Astrocyte of the spinal cord (primary cell): ENCODE measurements at places on chromosomes 4 and X.

DNA sequence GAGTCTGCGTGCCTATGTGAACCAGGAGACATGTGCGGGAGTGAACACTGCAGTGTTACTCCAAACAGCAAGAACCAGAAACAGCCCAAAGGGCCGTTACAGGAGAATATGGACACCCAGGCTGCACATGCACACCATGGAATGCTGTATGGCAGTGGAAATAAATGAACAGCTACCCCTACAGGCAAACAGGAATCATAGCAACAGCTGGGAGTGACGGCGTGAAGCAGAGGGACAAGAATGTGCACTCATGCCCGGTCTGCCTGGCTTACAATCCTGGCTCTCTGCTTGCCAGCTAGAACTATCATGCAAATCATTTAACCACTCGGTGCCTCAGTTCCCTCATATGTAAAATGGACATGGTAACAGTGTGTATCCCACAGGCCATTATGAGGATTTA is 16.6 kb downstream of the GPKOW start:
- DNase-seq, result peak; percentile 39

- peak; percentile 19 for DNase-seq
Observed at GRCh38 chr4:77819404-77819842, 255 bp upstream of the CNOT6L start.

GRCh38 chr4:24262084-24262483 is 322.3 kb downstream of the DHX15 start:
- no peak for DNase-seq

DNA sequence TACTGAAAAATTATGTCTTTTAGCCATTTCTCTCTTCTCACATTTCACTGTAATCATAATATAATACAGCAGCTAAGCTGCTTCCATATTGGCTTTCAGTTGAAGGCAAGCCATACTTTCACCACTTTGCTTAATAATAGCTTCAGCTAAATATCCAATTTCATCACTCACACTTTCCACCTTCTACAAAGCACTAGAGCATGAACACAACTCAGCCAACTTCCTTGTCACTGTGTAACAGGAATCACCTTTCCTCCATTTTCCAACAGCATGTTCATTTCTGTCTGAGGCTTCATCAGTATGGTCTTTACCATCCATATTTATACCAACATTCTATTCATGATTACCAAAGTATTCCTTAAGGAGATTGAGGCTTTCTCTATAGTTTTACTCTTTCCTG is 219.8 kb upstream of the CTSO start:
- DNase-seq, result no peak

GRCh38 chr4:8472158-8472688 is 31.6 kb downstream of the TRMT44 start:
- no peak for DNase-seq

GRCh38 chrX:19740744-19741143 is 146.7 kb downstream of the SH3KBP1 start:
- DNase-seq, result no peak

- no peak for DNase-seq
Observed at GRCh38 chrX:110989869-110990268, 106.1 kb upstream of the PAK3 start.

- DNase-seq, result peak; percentile 24
Observed at GRCh38 chr4:6019316-6020263, 1.4 kb upstream of the C4orf50 start.
